Left renal cortex interstitium (tissue), 4 donors: ENCODE measurements at places on chromosomes 13 and 19. TPM values are rescaled to one million over a fixed set of nuclear protein-coding genes. Genes with fewer than 3 reads are reported as not detected.

The SLC25A41 gene
- 0.67 TPM for polyA plus RNA-seq

The SIGLEC5 gene
- 0.33 TPM for polyA plus RNA-seq

The EFNB2 gene
- polyA plus RNA-seq: 142 TPM

The EXOC3L2 gene
- 15.3 TPM for polyA plus RNA-seq

The PRR36 gene
- 12.5 TPM for polyA plus RNA-seq

The TRAPPC2B gene
- 12.5 TPM for polyA plus RNA-seq
